ENCODE measurements at places on chromosomes 7 and 10. TPM values are rescaled to one million over a fixed set of nuclear protein-coding genes. Genes with fewer than 3 reads are reported as not detected.

Gene NODAL
- 0.04 TPM for total RNA-seq

Gene HOXA7
- 3.9 TPM for total RNA-seq

Gene TRIM73
- 1.6 TPM for total RNA-seq

GRCh38 chr10:86333826-86334487 lies 32.6 kb downstream of the GRID1 start:
- no peak for DNase-seq

All from muscle of leg (tissue), 16 donors.